ENCODE measurements at places on chromosomes 2 and 18.

DNA sequence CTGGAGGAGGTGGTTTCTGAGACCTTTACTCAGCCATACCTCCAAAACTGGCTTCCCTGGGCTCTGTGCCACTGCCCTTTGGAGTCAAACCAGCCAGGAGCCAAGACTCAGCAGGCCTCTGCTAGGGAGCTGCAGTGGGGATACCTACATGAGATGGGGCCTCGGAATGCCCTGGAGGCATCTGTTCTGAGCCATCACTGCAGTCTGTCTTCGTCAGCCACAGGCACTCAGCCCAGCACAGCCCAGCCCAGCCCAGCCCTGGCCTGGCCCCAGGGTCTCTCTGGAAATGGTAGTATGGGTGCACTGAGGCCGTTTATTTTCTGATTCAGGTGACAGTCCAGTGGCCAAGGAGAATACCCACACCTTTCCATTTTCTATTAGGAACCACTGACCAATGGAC lies 209.8 kb downstream of the CELF4 start:
- DNase-seq = no peak

DNA sequence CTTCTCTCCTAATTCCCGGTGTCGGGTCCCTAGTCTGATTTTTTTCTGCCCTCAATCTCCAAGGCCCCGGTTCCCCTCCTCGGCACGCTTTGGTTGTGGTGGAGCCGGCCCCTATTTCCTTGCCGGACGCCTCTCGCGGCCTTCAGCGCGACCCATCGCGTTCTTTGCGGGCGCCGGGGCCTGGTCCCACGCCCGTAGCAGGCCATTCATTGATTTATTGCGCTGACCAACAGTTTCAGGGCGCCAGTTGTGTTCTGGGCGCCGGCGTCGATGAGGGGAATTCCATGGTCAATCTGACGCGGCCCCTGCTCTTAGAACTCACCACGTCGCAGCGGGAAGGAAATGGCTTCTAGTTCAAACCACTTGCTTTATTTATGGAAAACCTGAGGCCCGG lies 396 bp downstream of the CNOT9 start:
- DNase-seq = no peak

GRCh38 chr2:35443087-35443486 lies 912.5 kb upstream of the CRIM1 start:
- DNase-seq = no peak

- no peak for DNase-seq
These were observed 39.4 kb upstream of the RND3 start for GRCh38 chr2:150526827-150527226.

DNA sequence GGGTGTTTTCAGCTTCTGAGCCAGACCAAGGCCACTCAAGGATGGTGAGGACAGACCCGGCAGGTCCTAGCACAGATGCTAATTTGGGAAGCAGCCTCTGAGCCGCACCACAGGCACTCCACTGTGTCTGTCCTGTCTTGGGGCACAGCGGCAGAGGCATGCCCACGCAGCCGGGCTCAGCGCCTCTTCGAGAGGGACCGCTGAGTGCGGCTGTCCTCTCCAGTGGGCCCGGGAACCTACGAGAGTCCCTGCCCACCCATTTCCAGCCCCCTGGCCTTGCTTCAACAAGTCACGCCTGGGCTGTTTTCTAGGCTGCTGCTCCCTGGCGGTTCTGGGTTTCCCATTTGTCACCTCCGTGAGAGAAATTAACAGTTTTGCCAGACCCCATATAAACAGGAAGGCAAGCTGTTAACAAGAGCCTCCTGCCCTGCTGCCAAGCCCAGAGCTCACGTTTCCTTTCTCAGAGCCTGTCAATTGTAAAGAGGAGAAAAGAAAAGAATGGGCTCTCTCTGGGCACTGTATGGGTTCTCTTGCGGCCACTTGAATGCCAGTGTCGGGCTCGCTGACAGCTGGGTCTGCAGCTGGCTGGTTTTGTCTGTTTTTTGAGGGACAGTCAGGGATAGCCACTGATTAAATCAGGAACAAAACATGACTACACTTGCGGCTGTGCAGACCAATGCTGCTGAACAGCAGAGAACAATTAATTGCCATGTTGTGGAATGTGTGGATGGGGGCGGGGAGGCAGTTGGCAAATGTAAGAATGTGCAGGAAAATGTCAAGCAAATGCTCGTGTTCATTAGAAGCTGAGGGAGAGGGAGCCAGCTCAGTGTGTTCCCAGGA lies 30.6 kb downstream of the TMEM17 start:
- DNase-seq = peak; percentile 29

- DNase-seq = no peak
These were observed 114.5 kb upstream of the SALL3 start for GRCh38 chr18:78865056-78865598.

- DNase-seq = peak; percentile 36
These were observed 118.7 kb downstream of the KCTD1 start for GRCh38 chr18:26429535-26430226.

DNA sequence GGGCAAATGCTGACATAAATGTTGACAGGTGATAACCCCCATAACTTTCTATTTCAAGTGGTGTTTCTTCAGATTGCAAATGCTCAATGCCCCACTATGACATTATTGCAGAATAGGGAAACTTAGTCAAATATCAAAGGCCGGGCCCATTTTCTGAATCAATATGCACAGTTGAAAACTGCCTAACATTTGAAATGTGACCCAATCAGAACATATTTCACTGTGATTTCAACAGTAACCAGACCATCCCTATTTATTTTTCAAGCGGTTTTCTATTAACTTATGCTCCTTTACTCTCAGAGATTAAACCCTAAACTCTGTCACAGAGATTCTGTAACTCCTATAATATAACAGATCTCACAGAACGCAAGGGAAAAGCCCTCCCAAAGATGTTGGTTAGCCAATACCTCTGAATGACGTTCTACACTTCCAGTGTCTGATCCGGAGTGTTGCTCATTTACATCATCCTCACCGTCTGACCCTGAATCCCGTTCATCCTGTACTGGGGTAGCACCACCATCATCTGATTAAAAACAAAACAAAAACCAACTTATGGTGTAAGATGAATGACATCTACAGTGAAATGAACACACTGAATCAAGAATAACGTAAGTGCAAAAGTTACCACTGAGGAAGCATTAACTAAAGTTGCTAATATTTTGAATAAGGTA lies 2.9 kb downstream of the IWS1 start:
- no peak for DNase-seq

- peak; percentile 96 for DNase-seq
These were observed at the start of gene SMARCAL1 for GRCh38 chr2:216412022-216412999. Gene SMARCAL1 (plus strand): TSS chr2:216412484. CDS start chr2:216414705, 2,221 bp downstream.

GRCh38 chr2:39304200-39304599 lies 60.4 kb upstream of the CDKL4 start:
- no peak for DNase-seq

GRCh38 chr2:111940333-111941196 lies 42.2 kb downstream of the MERTK start:
- DNase-seq = no peak

DNA sequence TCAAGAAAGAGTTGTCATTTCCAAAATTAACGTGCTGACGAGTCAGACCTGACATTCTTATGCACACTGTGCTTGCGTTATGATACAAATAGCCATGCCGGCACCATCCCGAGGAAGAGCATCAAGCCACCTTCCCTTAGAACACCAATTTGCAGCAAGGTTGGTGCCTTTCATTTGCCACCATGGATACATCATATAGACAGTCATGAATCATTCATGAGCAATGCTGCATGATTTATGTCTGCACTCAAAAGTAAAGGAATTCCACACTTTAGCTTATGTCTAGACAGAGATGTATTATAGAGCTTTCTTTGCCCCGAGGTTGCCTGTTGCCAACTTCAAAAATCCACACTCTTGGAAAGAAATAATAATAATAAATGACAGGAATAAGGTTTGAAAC lies 166.9 kb downstream of the VWC2L start:
- DNase-seq = no peak

DNA sequence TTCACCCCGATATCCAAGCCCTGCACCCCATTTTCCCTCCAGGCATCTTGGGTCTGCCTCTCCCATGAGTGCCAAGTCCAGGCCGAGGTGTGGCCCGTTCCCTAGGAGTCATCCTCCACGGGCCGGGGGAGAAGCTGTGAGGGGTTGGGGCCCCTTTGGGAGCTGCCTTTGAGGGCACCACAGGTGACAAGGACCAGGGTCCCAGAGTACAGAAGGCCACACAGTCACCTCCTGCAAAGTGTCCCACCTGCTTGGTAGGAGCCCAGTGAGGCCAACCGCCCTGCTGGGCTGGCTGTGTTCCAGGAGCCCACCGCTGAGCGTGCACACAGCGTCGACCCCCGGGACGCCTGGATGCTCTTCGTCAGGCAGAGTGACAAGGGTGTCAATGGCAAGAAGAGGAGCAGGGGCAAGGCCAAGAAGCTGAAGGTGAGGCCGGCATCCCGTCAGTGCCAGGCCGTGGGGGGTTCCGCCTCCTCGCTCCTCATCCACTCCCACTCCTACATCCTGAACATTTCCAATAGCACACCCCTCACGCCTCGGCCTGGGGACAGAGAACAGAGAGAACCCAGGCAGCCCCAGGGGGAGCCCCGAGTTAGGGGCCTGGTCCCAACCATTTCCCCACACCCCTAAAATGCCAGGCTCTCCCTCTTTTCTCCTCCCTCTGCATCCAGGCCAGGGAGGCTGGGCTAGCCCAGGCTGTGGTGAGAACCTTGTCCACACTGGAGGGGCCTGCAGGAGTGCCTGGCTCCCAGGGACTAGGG lies 2.7 kb downstream of the ERFE start:
- DNase-seq = no peak

- DNase-seq = peak; percentile 49
These were observed 16.4 kb upstream of the HNMT start for GRCh38 chr2:137947728-137948336.

DNA sequence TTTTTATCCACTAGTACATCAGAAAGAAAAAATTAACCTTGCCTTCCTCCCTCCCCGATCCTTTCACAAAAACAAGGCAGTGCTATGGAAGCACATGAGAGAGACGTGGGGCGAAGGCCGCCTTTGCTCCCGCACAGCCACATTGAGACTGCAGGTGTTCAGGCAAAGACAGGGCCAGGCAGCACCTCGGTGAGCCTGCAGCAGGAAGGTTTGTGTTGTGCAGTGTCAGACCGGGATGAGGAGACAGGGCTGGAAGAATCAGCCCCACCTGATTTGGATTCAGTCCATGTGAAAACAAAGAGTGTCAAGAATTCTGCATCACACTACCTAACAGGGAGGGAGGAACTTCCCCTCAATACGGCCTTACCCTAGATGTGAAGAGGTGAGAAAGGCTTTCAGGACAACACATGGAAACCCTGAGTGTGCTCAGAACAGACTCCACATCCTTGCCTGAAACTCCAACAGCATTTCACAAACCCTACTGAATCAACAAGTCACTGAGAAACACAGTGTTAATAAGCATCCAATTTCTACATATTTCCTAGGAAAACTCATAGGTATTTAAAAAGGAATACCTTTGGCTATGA lies 59.6 kb downstream of the HDAC4 start:
- DNase-seq = no peak

DNA sequence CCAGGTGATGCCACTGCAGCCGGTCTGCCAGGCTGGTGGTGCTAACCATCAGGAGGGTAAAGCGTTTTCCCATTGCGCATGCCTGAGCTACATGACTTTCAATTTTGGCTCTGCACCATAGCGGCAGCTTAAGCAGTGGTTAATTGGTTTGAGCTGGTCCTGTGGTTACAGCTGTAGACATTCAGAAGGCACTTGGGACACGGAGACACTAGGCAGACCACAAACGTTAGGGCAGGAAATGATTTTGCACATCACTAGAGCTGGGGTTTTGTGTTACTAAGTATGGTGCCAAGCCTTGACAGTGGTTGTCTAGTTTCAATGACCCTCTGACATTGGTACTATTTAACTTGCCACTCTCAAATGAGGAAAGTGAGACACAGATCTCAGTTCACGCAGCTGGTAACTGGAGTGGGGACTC lies 28.9 kb upstream of the CNOT11 start:
- DNase-seq = peak; percentile 75

GRCh38 chr2:121649149-121649595 lies at the start of gene CLASP1:
Gene CLASP1 (minus strand): TSS chr2:121649462. CDS start chr2:121605895, 43,567 bp downstream.
- DNase-seq = peak; percentile 42

GRCh38 chr2:223674998-223675609 lies 72.9 kb upstream of the SCG2 start:
- no peak for DNase-seq

DNA sequence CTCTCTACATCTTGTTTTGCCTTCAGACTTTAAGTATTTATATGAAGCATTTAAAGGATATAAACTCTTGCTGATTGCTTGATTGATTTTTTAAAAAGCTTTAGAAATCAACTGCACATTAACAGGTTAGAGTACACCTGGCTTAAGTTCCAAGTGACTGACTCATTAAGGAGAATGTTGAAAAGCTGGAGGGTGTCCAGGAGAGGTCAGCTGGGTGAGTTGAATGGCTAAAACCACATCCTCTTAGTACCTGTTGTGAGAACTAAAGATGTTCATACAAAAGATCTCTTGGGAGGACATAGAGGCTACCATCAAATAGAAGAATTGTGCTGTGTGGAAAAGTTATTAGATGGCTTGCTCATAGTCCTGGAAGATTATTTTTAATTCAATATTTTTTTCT lies 206.8 kb downstream of the TXNL1 start:
- no peak for DNase-seq

DNA sequence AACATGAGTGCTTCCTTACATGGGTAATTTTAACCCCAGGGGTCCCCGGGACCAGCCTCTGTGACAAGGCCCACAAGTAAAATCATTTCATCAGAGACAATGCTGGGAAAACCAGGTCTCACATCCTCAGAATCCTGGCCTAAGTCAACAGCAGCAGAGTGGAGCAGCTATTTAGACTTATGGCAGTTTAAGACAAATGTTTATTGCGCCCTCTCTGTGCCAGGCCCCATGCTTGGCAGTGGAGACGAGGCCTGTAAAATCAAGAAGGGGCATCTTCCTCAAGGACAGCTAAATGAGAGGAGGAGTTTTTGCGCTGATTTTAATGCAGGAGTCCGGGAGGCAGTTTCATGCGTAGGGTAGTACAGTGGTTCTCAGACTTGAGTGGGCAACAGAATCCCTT lies 56.0 kb upstream of the ACAA2 start:
- no peak for DNase-seq

GRCh38 chr2:220065581-220065980 lies 438.2 kb downstream of the SLC4A3 start:
- no peak for DNase-seq

DNA sequence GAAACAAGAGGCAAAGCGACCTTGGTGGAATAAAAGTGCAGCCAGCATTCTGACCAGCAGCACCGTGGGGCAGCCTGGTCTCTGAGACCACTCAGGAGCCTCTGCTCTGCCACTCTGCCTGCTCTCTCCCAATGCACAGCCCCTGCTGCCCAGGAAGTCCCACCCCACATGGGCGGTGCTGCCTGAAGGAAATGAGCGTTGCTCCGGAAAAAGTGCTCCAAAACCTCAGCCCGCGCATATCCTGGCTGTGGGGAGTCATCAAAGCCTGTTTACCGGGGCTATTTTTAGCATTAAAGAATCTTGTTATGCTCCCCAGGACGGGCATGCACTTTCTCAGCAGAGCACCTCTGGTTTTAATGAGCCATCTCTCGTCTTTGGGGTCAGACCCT lies 54.5 kb downstream of the EPAS1 start:
- no peak for DNase-seq

- no peak for DNase-seq
These were observed 117.4 kb downstream of the ETAA1 start for GRCh38 chr2:67514515-67514914.
